ENCODE measurements at places on chromosomes 5 and 9.

- DNase-seq, result no peak
These were observed 152.7 kb upstream of the POC5 start for GRCh38 chr5:75869891-75870290.

DNA sequence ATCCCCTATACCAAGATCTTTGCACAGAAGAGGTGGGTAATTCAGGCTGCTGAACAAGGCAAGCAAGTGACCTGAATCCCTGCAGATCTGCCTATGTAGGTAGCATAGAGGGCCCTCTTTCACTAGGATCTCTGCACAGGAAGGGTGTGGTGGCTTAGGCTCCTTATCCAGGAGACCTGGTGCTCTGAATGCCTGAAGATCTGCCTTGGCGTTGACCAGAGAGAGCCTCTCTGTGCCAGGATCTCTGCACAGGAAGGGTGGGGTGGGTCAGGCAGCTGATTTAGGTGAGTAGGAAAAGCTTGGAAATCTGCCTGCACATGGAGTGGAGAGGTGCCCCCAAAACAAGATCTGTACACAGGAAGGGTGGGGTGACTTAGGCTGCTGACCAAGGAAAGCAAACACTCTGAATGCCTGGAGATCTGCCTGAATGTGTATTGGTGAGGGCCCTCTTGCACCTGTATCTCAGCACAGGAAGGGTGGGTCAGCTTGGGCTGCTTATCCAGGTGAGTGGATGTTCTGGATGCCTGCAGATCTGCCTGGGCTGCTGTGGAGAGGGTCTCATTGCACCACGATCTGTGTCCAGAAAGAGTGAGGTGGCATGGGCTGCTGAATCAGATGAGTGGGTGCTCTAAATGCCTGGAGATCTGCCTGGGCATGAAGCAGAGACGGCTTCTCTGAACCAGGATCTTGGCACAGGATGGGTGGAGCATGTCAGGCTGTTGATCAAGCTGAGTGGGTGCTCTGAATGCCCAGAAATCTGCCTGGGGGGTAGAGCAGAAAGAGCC lies 365.9 kb downstream of the DMAC1 start:
- no peak for DNase-seq

DNA sequence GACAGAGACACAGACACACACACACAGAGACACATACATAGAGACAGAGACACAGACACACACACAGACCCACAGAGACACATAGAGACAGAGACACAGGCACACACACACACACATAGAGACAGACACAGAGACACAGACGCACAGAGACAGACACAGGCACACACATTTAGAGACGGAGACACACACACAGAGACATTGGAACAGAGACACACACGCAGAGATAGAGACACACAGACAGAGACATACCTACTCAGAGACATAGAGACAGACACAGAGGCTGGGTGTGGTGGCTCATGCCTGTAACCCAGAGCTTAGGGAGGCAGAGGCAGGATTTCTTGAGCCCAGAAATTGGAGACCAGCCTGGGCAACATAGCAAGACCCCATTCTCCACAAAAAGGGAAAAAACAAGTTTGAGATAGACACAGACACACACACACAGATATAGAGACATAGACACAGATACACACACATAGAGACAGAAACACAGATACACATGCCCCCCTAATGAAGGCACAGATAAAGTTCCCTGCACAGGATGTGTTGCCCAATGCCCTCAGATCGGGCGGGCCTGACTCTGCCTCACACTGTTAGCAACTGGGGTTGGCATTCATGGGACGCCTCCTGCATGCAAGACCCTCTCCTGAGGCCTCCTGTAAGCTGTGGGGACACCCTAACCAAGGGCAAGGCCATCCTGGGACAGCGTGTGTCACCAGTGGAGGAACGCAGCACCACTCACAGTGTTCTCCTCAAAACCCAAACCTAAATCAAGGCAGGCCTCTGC lies 3.3 kb upstream of the RALGDS start:
- DNase-seq, result no peak

DNA sequence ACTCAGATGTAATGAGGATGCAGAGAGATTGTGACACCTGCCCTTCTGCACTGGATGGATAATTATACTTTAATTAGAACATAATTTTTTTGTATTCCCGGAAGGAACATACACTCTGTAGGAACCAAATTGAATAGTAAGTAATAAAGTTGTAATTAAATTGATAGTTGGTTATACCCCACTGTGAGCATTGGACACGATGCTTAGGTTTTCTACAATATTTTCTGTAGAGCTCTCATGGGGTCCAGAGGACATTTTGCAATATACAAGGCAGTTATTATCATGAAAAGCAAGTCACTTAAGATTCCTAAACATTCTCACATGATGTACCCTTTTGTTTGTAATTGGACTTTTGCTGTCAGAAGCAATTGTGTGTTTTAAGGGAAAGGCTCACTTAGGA lies 63.4 kb downstream of the DIRAS2 start:
- DNase-seq, result no peak

GRCh38 chr9:109303900-109304299 lies 17.0 kb downstream of the EPB41L4B start:
- no peak for DNase-seq

DNA sequence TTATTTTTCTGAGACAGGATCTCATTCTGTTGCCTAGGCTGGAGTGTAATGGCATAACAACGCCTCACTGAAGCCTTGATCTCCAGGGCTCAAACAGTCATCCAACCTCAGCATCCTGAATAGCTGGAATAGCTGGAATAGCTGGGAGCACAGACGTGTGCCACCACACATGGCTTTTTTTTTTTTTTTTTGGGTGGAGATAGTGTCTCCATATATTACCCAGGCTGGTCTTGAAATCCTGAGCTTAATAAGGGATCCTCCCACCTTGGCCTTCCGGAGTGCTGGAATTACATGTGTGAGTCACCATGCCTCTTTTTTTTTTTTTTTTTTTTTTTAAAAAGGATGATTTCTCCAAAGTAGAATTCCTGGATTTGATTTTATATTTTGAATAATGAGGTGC lies 60.7 kb downstream of the NSD1 start:
- no peak for DNase-seq

DNA sequence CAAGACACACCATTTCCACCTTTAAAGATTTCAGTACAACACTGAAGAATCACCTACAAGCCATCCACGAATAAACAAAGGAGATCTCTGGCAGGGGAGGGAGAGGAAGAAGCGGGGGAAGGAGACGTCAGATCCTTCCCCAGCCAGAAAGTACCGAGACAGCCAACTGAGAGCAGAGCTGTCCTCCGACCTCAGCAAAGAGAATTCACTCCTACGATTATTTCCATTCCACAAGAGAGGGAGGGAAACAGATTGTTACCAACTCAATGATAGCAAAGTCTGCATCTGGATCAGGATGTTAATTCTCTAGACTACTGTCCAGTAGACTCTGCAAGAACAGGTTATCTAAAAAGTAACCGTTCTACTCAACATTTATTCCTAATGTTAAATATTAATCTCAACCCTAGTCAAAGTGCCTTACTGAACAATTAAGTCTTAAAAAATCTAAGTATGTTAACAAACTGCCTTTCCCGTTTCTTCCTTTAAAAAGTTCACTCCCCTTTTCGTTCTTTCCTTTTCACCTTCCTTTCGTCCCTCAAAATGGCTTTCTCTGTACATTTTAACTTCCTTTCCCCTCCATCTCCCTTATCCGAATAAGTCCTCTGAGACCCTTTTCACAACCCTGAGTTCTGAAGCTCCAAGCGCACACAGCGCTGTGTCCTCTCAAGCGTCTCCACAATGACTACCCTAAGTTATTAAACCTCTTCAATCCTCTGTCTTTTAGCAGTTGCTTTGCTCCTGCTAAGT lies 1.4 kb downstream of the CHD1 start:
- peak; percentile 74 for DNase-seq

- no peak for DNase-seq
These were observed 14.2 kb upstream of the LARP1 start for GRCh38 chr5:154740957-154741356.

- no peak for DNase-seq
These were observed 167.6 kb downstream of the YIPF5 start for GRCh38 chr5:144002876-144003275.

GRCh38 chr5:36170832-36171424 lies 19.0 kb downstream of the SKP2 start:
- no peak for DNase-seq

GRCh38 chr9:95991326-95991725 lies 115.8 kb downstream of the ERCC6L2 start:
- no peak for DNase-seq

DNA sequence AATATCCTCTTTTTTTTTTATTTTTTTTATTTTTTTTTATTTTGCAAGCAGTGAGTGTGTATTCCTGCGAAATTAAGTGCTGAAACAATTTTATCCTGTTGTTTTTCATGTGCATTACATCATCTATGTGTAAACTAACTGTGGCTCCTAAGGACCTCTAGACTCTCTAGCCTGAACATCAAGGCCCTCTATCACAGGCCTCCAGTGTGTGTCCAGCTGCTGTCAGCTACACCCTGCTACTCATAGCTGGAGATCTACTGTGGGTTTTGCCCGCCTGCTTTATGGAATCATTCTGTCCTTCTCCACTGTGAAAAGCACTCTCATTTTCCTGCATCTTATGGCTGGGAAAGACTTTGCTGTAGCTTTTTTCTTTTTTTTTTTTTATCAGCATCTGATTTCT lies 157.8 kb downstream of the KCTD16 start:
- DNase-seq, result no peak

GRCh38 chr5:34038390-34038789 lies 4.6 kb downstream of the C1QTNF3 start:
- no peak for DNase-seq

DNA sequence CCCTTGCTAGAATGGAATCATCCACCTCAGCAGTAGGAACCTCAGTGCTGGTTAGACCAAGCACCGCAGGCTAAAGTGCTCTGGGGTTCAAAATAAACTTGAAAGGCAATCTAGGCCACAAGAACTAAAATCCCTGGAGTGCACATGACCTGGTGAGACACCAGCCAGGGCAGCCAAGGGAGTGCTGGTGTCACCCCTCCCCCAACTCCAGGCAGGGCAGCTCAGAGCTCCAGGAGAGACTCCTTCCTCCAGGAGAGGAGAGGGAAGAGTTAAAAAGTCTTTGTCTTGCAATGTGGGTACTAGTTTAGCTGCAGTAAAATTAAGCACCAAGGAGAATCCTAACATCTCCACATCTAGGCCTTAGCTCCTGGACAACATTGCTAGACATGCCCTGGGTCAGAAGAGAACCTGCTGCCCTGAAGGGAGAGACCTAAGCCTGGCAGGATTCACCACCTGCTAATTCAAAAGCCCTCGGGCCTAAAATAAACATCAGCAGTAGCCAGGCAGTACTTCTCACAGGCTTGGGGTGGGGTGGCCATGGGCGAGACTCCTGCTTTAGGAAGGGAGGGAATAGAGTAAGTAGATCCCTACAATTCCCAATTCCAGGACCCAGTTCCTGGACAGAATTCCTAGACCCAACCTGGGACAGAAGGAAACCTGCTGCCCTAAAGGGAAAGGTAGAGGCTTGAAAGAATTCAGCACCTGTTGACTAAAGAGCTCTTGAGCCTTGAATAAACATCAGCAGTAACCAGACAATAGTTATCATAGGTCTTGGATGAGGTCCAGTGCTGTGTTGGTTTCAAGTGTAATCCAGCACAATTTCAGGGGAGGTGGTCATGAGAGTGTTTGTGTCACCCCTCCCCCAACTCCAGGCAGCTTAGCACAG lies 25.8 kb downstream of the UGT3A2 start:
- DNase-seq, result no peak

DNA sequence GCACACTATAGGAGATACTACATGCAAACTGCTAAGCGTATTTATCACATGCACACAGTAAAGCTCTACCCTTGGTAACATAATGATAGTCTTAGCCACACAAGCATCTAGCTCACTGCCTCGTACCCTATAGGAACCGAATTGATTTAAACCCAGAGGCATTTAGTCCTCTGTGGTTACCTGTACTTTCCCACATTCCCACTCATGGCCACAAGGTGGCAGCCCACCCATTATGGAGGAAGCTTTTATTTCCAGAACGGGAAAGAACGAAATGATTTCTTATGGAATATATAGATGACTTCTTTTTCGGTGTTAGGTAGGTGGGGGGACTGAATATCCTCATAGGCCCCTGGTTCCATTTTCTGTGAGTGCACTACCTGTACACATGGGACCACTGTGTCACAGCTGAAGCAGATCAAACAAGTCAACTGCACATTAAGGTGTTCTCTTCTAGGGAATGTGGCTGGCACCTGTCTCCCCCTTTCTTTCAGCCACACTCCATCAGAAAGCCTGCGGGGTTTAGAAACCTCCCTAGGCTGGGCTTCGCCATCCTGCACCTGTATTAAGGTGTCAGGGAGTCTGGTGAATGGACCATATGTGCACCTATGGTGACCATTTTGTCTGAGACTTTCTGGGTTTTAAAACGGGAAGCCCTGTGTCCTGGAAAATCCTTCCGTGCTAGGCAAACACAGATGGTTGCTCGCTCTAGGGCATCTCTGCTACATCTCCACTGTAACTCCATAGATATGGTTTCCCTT lies 313.2 kb downstream of the SLIT3 start:
- DNase-seq, result peak; percentile 49

DNA sequence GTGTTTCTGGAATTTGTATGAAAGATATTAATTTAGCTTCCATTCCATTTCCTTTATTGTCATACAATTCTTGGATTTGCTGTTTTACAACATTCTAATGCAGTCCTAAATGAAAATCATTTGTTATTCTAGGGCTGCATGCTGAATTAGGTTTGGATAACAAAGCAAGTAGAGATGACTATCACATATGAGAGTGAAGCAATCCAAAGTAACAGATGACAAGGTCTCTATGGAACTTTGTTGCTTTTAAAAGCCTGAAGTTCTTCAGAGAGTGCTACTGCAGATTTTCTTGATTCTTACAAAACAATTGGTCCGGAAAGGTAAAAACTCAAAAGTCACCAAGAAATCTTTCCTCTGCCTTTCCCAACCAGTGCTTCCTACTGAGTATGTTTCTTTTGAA lies 56.9 kb upstream of the VCAN start:
- DNase-seq, result no peak

DNA sequence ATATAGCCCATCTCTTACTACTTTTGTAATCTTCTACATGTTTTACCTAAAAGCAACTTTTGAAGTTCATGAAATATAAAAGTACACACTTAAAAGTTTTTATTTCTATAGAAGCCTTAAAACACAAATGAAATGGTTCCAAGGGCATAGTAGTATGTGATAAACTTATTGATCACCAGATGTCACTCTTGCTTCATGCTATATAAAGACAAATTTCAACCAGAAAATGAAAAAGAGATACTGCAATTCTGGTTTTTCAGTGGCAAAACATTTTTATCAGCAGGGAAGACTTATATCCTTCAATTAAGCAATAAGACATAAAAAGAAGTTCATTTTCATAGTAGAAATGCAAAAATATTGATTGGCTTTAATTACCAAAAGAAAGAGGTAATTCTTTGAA lies 69.4 kb upstream of the FBXL17 start:
- no peak for DNase-seq

DNA sequence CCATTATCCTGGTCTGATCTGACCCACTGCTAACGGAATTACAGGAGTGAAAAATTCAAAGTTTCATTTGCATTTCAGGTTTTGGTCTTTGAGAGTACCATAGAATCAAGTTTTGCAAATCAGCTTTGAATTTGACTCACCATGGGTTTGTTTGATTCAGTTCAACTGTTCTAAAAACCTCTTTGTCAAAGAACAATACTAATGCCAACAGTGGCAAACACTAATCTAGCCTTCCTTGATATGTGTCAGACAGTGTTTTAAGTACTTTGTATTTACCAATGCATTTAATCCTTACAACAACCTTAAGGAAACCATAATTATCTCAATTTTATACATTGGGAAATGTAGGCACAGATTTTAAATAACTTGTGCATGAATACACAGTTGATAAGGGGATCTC lies 10.1 kb upstream of the FSD1L start:
- no peak for DNase-seq

- no peak for DNase-seq
These were observed 1375.0 kb upstream of the NUDT12 start for GRCh38 chr5:104937598-104937997.

- no peak for DNase-seq
These were observed 3.2 kb upstream of the ANXA1 start for GRCh38 chr9:73148447-73148937.
